ENCODE measurements at places on chromosomes 13 and 19.

- no peak for DNase-seq
Observed at GRCh38 chr13:75690607-75691006, 54.5 kb downstream of the LMO7 start.

GRCh38 chr13:46961719-46962118 is 64.9 kb upstream of the HTR2A start:
- DNase-seq: no peak

DNA sequence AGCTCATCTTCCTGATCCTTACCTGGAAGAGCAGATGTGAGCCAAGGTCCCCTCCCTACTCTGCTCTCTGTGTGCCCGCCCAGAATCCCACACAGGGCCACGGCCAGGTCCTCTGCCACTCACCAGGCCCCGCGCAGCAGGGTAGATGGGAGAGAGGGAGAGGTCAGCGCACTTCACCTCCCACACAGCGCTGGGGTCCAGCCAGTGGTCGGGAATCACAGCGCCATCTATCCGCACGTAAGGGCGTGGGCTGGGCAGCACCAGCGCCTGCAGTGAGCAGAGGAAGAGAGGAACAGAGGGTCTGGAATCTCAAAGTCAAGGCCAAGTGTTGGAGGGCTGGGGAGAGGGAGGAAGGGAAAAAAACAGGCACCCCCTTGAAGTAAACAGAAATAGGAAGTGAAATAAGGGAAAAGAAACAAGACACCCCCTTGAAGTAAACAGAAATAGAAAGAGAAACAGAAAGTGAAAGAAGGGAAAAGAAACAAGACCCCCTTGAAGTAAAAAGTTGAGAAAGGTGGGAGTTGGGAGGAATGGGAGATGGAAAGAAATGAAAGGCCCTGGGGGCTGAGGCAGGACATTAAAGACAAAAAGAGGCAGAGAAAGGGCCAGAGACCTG is 7.0 kb upstream of the PLA2G4C start:
- DNase-seq: no peak

GRCh38 chr13:63636316-63636993 is 2220.8 kb upstream of the PCDH20 start:
- DNase-seq: no peak

- DNase-seq: no peak
Observed at GRCh38 chr19:12785431-12786031, 5.8 kb upstream of the JUNB start.

GRCh38 chr13:110197026-110197425 is 109.9 kb downstream of the COL4A1 start:
- no peak for DNase-seq

- DNase-seq: no peak
Observed at GRCh38 chr13:95243207-95243606, 58.0 kb downstream of the ABCC4 start.

All from renal cortex interstitium (tissue), 15 donors.